ENCODE measurements at places on chromosomes 6 and 20.

DNA sequence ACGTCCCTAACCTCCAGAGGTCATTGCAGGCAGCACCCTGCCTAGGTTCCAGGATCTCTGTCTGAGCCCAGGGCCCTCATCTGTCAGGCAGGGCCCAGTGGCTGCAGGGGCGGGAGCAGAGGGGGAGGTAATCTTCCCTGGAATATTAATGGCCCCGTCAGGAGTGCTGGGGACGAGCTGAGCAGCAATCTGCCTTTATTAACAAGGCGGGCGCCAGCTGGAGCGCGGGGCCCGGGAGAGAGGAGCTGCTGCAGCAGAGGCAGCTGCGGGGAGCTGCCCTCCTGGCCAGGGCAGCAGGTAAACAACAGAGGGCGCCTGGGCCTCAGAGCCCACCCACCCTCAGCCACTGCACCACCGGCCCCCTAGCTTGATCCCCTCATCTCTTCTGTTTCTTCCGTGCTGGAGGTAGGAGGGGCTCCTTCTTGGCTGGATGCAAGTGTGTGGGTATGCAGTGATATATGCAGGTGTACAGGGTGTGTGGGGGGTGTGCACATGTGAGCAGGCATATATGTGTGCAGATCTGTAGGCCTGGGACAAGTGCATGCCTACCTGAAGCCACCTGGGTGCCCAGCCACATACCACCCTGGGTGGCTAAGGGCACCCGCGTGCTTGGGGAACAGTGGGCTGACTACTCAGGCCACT is 131.8 kb upstream of the MLN start:
- DNase-seq = peak; percentile 15

GRCh38 chr6:87799651-87800050 is 97.6 kb upstream of the AKIRIN2 start:
- DNase-seq = no peak

GRCh38 chr20:36666181-36666740 is 20.3 kb upstream of the SLA2 start:
- DNase-seq = no peak

DNA sequence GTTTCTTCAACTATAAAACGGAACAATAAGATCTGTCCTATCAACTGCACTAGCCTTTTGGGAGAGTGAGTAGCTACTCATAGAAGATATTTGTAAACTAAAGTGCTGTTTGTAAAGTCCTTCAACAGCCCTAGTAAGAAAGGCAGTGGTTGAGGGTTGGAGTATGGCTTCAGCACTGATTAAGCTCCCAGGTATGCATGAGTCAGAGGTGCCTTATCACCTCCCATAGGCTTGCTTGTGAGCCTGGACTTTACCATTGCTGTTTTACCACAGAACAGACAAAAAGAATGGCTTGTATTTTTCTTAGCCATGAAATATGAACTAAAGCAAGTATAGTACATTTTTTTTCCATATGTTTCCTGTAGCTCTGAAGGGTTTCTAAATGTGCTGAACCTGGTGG is 44.1 kb downstream of the SAMD3 start:
- DNase-seq = no peak

- DNase-seq = no peak
Measured at GRCh38 chr6:88512951-88513350, 346.8 kb upstream of the CNR1 start.

GRCh38 chr6:15310680-15311079 is 64.8 kb downstream of the JARID2 start:
- no peak for DNase-seq

GRCh38 chr6:20583444-20583800 is 49.2 kb downstream of the CDKAL1 start:
- DNase-seq = no peak

DNA sequence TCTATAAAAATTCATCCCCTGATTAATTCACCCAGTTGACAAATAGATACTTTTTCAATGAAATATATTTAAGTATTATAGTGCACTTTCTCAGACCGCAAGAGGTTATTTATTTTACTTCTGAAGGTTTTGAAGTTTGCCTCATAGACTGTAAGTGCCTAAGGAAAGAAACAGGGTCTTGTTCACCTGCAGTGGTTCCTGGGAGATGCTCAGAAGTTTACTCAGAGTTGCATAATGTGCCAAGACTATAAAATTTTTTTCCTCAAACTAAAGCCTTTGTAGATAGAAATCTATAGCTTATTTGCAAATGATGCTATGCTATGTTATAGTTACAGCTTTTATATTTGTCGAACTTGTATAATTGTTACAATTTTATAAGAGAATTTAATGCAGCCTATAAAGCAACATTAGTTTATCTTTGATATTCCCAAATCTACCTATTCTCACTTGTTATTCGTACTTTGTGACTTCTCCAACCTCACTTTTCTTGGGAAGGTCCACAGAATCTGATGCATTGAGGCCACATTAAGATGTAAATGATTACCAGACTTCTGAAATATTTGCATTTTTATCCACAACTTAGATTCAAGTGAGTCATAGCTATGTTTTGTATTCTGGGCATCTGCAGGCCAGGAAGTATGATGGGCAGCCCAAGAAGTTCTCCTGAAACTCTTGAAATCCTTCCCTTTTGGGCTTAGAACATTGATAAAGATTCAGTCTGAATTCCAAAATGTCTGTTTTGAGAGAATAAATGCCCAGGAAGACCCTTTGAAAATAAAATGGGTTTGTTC is 35.7 kb downstream of the KCNQ5 start:
- DNase-seq = no peak

DNA sequence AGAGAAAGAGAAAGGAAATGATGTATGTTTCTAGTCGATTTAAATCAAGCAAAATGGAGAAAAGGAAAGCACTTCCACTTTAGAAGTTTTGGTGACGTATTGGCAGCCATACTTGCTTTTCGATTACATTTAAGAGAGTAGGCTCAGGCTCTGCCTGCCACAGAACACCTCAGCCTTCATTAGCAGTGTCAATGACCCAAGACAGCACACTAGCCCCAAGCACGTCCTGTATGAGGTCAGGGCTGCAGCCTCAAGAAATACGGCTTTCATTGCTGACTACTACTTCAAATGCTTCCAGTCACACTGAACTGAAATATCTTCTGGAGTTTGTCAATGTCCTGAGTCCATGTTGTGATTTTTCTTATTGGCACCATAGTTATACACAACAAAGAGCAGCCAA is 285.3 kb downstream of the EYA4 start:
- DNase-seq = no peak

- DNase-seq = no peak
Measured at GRCh38 chr6:119879731-119880130, 530.2 kb upstream of the MAN1A1 start.

DNA sequence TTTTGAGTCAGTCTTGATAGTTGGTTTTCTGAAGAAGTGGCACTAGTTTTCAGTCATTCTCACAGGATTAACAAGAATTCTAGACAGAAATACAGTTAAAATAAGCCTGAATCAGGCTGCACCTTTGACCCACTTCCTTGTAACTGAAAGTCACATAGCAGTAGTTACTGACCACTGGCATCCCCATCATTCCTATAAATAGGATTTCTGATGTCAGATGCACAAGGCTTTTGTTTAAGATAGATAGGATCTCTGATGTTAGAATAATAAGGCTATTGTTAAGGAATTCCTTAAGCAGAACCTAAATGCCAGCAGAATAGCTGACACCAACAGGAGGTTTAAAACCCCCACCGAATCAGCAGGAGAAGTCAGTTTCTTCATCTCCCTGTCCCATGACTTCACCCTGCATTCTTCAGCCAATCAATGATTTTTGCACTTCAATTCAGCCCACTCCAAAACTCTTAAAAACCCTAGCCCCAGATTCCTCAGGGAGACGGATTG is 30.6 kb upstream of the ZBTB24 start:
- DNase-seq = no peak

DNA sequence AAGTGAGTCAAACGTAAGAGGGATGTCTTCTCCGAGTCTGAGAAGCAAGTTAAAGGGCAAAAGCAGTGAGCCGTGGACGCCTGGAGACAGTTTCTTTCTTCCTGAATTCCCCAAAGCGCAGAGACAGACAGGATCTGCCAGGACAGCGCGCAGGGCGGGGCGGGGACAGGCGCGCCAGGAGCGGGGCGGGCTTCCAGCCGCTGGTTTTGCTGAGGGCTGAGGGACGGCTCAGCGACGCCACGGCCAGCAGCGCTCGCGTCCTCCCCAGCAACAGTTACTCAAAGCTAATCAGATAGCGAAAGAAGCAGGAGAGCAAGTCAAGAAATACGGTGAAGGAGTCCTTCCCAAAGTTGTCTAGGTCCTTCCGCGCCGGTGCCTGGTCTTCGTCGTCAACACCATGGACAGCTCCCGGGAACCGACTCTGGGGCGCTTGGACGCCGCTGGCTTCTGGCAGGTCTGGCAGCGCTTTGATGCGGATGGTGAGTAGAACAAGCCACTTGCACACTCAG is at the start of gene SCGN:
SCGN (plus strand) TSS at position 209 of the 509 bp plus-strand sequence; CDS start at position 398, 189 bp downstream.
- DNase-seq = peak; percentile 75

Measured in SHP77 treated with DMSO at 0.1 percent for 48 hours (cell line).